Lung (tissue), 17 donors: ENCODE measurements at places on chromosomes 11 and 22. TPM values are rescaled to one million over a fixed set of nuclear protein-coding genes. Genes with fewer than 3 reads are reported as not detected.

GRCh38 chr11:75280770-75281468, 40.3 kb downstream of the TPBGL start:
- DNase-seq = peak; percentile 5

Gene GGTLC2
- total RNA-seq = not detected

Gene RIMBP3C
- total RNA-seq = 0.40 TPM

DNA sequence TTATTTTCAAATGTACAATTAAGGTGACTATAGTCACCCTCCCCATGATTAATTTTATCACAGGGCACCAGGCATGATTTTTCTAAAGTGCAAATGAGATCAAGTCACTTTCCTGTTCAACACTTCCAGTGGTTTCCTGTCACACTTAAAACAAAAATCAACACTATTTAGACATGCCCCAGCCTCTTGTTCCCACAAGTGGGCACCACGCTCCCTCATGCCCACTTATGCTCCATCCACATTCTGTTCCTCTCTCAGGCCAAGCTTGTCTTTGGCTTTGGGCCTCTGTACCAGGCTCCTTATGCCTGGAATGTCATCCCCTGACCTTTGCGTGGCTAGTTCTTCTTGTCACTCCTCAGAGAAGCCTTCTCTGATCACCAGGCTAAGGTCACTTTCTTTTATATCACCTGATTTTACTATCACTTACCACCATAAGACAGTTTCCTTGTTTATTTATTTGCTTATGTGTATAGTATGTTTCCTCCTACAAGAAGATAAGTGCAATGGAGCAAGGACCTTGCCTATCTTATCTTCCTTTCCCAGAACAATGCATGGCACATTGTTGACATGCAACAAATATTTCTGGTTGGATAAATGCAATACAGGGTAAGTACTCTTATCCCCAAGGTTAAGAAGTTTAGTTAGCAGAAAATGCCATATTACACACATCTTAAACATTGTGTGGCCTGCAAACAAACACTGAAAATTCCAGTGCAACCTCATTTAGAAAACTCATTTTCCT, 50.9 kb upstream of the PANX1 start:
- no peak for DNase-seq

- DNase-seq = peak; percentile 61
Measured at GRCh38 chr11:60786811-60787567, 1.9 kb downstream of the MS4A10 start.

DNA sequence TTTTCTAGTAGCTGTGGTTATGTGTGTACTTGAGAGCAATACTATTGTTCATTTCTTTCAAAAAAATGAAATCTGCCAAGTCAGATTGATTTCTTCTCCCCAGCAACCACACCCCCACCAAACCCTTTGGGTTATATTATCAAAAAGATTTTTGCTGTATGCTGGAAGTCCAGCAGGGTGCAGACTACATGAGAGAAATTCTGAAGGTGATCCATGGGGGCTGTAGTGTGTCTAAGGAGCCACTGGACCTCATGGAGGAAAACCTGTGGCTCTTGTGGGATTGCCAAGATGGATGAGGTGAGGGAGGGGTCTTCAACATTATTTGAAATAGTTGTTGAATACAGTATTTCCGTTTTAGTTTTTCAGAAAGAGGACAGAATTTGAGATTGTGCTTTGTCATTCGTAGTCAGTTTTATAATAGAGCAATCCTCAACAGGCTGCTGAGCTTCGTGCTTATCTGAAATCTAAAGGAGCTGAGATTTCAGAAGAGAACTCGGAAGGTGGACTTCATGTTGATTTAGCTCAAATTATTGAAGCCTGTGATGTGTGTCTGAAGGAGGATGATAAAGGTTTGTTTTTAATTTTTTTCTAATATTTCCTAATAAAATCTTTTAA, 3.1 kb downstream of the EIF3M start:
- no peak for DNase-seq

- no peak for DNase-seq
Measured at GRCh38 chr11:32905028-32905667, 12.5 kb downstream of the QSER1 start.

DNA sequence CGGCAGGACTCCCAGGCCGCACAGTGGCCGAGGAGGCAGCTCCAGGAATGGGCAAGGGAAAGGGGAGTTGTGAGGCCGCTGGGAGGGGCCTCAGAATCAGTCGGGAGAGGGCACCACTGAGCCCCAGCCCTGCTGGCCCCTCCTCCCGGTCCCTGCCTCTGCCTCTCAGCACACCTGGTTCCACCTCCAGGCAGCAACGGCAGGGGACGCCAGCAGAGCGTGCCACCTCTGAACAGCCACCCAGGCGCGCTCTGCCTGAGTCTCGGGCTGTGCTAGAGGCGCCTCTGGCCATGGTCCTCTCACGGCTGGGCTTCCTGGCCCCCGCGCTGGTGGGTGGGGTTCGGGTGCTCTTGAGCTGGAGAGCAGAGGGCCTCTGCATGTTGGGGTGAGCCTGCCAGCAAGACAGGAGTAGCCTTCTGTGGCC, 33.0 kb downstream of the MOB2 start:
- no peak for DNase-seq

Gene POU2F3
- total RNA-seq = 2.9 TPM

Gene MICAL3
- 24.6 TPM for total RNA-seq

Gene LTBP3
- 111 TPM for total RNA-seq

DNA sequence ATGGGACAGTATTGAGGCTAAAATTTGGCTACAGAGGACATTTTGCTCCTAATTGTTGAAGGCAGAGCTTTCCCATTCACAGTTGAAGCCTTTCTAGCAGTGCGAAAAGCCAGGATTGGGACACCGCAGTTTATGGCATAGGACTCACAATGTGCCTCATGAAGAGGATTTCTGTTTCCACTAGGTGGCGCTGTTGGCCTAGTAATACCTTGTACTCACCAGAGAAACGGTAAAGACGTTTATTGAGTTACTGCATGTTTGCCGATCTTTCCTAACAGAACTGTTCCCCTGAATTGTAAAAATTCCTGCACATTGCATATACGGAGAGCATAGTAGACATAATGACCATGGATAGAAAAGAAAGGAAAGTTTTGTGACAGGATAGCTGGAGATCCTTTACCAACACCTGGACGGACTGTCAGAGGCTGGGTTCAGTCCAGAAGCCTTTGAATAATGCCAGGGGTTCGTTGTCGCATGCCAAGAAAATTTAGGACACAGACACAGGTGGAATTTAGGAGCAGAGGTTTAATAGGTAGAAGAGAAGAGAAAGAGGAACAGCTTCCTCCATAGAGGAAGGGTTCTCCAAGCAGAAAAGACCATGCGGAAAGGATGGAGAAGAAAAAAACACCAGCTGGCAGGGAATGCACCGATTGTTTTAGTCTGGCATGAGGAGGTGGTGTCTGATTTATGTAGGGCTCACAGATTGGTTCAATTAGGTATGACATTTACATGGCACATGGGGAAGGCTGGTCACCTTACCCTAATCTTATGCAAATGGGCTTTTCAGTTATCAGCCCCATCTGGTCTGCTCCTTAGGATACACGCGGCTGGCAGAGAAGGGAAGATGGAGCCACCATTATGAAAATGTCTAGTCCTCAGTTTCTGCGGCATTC, 10.8 kb upstream of the OR51D1 start:
- peak; percentile 50 for DNase-seq

Gene TNNI2
- total RNA-seq = 3.1 TPM

Gene PDE2A
- total RNA-seq = 20.5 TPM

Gene RIC3
- total RNA-seq = 9.4 TPM

Gene SCT
- total RNA-seq = not detected
